ENCODE measurements at places on chromosomes 1 and 21.

DNA sequence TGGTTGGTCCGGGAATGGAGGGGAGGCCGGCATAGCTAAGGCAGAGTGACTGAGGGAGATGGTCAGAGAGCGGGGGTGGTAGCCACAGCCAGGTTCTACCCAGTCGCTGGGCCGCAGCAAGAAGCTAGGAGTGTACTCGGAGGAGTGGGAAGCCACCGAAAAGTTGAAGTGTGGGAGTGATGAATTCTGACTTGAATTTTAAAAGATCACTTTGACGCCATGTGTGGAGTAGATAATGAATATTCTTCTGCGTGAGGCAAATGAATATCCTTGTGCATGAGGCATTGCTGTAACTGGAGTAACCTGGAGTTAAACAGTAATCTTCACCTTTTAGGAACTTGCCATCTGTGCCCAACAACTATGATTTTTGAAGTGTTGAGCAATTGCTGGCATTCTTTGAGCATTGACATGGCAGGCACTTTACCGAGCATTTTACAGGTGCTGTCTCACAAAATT lies 6.9 kb downstream of the CTPS1 start:
- DNase-seq = no peak

GRCh38 chr21:26956813-26957212 lies 10.1 kb downstream of the ADAMTS5 start:
- DNase-seq = no peak

DNA sequence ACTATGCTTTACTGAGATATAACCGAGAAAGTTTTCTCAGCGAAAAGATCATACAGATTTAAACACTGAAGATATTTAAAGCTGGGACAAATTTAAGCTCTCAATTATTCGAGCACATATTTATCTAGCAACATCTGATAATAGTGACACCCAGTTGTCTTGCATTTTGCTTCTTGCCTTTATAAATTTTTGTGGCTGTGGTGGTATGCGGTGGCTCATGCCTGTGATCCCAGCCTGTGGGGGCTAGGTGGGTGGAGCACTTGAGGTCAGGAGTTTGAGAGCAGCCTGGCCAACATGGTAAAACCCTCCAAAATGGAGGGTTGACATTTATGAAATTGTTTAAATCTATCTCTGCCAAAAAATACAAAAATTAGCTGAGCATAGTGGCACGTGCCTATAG lies 312.2 kb downstream of the SPATA17 start:
- no peak for DNase-seq

GRCh38 chr1:233005703-233006102 lies 55.3 kb downstream of the NTPCR start:
- no peak for DNase-seq
